Kidney epithelial cell (primary cell): ENCODE measurements at places on chromosomes 7 and 10.

DNA sequence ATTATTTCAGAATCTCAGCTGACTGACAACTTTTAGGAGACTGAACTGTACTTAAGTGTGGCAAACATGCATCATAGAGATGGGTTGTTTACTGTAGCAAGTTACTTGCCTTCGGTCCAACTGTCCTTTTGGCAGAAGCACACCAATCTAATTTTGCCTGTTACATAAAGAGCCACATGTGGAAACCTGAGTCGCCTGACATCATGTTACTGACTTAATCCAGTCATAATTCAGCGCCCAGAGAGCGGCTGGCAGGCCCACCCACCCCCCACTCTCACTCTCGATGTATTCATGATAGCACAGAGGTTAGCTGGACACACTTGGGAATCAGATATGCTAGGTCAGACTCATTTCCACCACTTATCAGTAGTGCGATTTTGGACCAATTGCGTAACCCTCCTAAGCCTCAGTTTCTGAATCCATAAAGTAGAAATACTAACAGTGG lies 57.3 kb upstream of the CAPZA2 start:
- no peak for DNase-seq

DNA sequence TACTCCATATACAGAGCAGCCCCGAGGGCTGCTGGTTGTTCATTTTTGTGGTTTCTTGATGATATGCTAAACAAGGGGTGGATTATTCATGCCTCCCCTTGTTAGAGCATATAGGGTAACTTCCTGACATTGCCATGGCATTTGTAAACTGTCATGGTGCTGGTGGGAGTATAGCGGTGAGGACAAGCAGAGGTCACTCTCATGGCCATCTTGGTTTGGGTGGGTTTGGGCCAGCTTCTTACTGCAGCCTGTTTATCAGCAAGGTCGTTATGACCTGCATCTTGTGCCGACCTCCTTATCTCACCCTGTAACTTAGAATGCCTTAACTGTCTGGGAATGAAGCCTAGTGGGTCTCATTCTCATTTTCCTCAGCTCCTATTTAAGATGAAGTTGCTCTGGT lies 31.3 kb downstream of the GNAT3 start:
- no peak for DNase-seq

- DNase-seq, result no peak
Measured at GRCh38 chr10:117217196-117217761, 20.0 kb downstream of the KCNK18 start.

DNA sequence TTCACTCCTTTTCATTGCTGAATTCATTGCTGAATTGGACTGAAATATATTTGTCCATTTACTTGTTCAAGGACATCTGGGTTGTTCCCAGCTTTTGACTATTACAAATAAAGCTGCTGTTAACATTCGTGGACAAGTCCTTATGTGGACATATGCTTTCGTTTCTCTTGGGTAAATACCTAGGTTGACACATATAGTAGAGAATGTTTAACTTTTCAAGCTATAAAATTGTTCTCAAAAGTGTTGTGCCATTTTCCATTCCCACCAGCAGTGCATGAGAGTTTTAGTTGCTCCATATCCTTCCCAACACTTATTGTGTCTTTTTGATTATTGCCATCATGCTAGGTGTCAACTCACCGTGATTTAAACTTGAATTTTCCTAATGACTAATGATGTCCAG lies 17.5 kb upstream of the CPVL start:
- DNase-seq, result no peak

DNA sequence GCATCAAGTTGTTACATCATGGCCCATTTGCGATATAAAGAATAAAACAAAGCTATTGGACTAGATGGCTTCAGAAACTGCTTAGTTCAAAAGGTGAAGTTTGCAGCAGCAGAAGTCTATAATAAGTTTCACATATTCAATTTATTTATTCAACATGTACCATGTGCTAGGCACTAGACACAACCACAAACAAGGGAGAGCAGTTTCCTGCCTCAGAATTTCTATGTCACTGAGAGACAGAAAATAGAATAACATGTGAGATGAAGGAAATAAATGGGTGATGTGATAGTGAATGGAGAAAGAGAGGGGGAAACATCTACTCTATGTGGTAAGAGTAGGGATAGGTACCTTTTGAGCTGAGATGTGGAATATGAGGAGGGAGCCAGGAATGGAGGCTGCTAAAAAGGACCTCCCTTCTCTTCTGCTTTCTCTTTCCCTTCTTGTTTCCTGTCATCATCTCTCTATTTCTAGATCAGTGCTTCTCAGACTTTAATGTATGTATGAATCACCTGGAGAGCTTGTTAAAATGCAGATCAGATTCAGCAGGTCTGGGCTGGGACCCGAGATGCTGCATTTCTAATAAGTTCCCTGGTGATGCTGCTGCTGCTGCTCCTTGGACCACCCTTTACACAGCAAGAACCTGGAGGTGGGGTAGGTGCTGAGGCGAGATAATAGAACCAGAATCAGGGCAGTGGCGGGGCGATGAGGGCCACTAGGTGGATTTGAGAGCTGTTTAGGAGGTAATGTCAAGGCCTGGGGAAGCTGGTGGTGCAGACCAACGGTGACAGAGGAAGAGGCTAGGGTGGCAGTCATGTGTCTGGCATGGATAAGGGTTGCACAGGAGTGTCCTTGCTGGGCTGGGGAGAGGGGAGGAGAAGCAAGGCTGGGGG lies 13.7 kb upstream of the INMT start:
- no peak for DNase-seq

GRCh38 chr7:79965946-79966345 lies 168.7 kb upstream of the GNAI1 start:
- no peak for DNase-seq

DNA sequence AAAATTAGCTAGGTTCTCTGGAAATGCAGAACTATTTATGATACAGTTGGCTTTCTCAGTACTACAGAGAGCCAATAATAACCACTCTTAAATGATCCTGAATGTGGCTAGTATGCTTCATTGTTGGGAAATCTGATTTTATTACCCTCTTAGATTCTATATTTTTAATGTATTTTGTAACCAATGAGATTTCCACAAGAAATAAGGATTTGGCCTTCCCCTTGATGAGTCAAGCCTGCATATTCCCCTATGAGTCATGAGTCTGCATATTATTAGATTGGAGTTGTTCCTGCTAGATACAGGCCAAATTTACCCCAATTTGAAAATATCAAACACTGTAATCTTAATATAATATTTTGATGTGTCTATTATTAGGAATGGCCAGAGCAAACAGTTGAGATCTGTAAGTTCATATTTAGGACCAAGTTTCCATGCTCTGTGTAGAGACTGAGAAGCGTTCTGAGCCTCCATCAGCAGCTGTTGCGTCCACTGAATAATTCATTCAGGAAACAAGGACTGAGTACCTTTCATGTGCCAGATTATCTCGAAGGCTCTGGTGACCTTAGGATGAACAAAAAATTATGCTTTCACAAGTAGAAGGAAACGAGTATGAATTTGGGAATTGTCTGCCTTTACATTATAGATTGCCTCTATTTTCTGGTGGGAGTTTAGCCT lies 793.4 kb downstream of the NRG3 start:
- DNase-seq, result no peak

- peak; percentile 41 for DNase-seq
Measured at GRCh38 chr10:35306852-35307251, 29.5 kb upstream of the CCNY start.

GRCh38 chr7:24917510-24918239 lies 62.3 kb downstream of the OSBPL3 start:
- no peak for DNase-seq

- no peak for DNase-seq
Measured at GRCh38 chr7:121072826-121073225, 84.3 kb downstream of the CPED1 start.

DNA sequence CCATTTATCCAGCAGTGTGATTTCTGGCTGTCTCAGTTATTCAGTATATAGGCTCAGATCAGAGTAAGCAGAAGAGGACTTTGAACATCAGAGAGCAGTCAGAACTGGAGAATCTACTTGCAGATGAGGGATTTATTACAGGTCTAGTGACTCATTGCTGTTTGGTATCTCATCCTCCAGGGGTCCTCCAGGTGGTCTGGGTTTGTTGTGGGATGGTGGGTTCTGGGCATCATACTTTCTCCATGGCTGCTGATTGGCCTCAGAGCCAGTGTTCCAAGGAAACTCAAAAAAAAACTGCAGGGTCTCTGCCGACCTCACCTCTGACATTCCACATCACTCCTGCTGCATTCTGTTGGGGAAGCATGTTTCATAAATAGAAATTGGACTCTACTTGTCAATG lies 214.8 kb downstream of the CNTNAP2 start:
- DNase-seq, result no peak

DNA sequence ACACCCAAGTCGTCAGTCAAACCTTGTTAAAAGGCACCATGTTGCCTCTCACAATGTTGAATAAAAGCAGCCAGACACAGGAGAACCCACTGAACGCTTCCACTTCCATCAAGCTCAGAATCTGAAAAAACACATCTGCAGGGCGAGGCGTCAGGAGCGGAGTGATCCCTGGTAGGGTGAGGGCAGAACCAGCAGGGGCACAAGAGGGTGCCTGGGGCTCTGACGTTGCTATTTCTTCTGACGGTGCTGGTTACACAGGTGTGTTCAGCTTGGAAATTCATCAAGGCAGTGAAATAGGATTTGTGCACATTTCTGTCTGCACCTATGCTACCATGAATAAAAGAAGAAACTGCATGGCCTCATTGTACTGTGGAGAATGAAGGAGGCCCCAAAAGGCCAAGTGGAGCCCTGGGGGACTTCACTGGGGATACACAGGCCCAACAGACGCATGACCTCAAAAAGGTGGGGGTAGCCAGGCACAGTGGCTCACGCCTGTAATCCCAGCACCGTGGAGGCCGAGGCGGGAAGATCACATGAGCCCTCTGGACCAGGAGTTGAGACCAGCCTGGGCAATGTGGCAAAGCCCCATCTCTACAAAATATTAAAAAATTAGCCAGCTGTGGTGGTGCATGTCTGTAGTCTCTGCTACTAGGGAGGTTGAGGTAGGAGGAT lies 19.2 kb upstream of the NCAPG2 start:
- no peak for DNase-seq

DNA sequence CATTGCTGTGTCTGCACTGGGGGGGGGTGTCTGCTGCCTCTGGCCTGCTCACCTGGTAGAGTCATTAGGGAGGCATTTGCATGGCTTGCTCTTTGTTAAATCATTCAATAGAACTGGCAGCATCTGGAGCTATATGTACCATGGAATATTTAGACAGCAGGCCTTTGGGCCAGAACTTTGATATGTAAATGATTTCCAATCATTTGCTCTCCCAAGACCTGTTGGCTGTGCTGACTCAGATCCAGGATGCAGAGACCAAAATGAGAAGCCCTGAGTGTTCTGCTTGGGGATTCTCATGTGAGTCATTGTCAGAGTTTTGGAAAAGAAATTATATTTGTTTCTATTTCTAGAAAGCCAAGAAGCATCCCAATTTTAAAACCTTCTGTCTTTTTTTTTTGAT lies 257.6 kb upstream of the IGFBP3 start:
- DNase-seq, result peak; percentile 63

DNA sequence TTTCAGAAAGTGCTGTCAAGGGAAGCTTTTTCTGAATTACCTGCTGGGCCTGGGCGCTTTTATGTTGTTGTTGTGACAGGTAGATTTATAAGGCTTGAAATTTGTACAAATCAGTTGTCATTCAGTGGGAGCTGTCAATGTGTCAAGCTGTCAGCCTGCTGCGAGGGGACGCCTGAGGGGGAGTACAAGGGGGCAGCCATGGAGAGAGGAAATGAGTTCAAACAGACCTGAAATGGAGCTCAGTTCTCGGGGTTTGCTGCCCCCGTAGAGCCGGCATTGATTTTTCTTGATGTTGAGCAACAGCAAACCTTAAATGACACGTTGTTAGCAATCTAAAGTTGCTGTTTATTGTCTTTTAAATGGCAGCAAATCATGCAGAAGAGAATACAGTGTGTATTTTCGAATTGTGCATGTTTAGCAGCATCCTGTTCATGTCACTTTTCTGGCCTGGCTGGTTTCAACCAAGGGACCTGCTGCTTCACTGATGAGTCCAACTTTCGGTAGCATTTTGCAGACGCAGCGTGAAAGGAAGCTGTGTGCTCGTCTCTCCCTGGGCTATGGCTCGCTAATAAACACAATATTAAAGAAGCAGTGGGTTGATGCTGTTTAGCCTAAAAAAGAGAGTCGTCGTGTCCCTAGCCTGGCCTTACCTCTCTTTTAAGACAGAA lies 166.5 kb downstream of the LRMDA start:
- no peak for DNase-seq

DNA sequence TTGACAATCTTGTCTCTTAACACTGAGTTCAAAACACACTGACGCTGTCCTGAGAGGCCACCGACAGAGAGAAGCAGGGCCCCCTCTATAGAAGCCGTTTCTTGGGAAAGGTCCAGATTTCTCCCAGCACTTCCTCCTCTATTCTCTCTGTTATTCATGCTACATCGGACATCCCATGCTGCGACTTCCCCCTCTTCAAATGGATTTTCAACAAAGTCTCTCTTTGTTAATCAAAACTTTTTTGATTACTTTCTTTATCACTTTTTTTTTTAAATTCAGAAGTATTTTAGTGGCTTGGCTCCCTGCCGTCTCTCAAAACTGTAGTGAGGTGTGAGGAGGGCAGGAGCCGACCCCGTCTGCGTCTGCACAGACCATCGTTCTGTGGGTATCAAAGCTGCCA lies 298.9 kb upstream of the PITRM1 start:
- DNase-seq, result no peak

GRCh38 chr10:50417886-50418830 lies 166.8 kb upstream of the ASAH2 start:
- DNase-seq, result peak; percentile 58

DNA sequence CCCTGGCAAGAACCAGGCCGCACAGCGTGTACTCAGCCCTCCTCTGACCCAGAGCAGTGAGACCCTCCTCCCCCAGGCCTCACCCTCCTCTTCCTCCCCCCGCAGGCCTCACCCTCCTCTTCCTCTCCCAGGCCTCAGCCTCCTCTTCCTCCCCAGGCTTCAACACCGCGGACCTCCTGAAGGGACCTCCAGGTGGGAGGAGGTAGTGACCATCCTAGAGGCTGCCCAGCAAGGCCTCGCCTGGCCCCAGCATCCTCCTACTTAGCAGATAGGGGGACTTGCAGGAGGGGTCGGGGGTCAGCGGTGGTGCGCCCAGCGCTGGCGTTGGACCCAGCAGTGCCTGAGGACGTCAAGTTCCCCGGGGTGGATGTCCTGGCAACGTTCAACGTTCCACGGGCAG lies 270.8 kb downstream of the ELFN1 start:
- no peak for DNase-seq

DNA sequence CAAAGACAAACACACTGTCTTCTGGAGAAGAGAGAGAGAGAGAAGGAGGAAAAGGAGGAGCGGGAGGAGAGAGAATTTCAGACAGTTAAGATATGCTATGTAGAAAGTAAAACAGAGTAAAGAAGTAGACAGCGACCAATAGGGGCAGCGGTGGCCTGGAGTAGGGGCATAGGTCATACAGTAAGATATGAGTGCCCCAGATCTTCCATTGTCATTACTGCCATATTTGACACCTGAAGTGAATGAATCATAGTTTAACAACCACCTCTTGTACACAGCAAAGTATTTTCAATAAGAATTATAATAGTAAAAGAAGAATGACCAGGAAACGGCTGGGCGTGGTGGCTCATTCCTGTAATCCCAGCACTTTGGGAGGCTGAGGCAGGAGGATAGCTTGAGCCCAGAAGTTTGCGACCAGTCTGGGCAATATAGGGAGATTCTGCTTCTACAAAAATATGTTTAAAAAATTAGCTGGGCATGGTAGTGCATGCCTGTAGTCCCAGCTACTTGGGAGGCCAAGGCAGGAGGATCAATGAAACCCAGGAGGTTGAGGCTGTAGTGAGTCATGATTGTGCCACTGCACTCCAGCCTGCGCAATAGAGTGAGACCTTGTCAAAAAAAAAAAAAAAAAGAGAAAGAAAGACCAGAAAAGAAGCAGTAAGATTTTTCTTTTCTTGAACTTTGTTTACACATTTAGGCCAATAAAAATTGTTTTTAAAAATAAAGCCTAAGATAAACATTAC lies 77.0 kb upstream of the GPR158 start:
- DNase-seq, result no peak
